ENCODE measurements at places on chromosomes 5 and 9.

DNA sequence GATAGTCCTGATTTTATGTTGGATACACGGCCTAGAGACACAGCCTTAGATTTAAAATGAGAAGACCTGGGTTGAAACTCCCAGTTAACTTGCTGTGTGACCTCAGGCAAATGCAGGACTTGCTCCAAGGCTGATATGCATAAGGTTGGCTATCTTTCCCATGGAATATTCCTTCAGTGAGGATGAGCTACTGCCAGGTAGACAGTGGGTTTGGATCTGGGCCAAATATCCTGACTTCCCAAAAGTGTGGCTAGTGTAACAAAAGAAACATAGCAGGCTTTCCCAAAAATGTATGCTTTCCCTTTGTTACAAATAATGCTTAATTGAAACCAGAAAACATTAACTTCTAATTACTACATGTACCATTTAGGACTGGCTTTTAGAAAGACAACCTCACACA is 697 bp upstream of the XPA start:
- DNase-seq, result no peak
- H3K4me1 ChIP-seq, result peaks cover 54% of the 10 kb centered on the region
- H3K27me3 ChIP-seq, result no peaks in the 10 kb centered on the region
- H3K4me3 ChIP-seq, result peak overlapping the region; percentile 85

GRCh38 chr9:110133608-110134210 is 74.2 kb downstream of the C9orf152 start:
- H3K27ac ChIP-seq, result no peak overlapping the region
- peaks cover 30% of the 10 kb centered on the region for H3K36me3 ChIP-seq

- no peaks in the 10 kb centered on the region for H3K4me1 ChIP-seq
- no peaks in the 10 kb centered on the region for H3K27me3 ChIP-seq
- H3K36me3 ChIP-seq, result no peaks in the 10 kb centered on the region
- no peak overlapping the region for H3K27ac ChIP-seq
- no peak for DNase-seq
Observed at GRCh38 chr5:178349075-178349511, 116.5 kb upstream of the PHYKPL start.

GRCh38 chr9:89494199-89494598 is 3.7 kb downstream of the SEMA4D start:
- peak overlapping the region; percentile 94 for H3K4me3 ChIP-seq
- no peak for DNase-seq
- H3K27me3 ChIP-seq, result no peaks in the 10 kb centered on the region

DNA sequence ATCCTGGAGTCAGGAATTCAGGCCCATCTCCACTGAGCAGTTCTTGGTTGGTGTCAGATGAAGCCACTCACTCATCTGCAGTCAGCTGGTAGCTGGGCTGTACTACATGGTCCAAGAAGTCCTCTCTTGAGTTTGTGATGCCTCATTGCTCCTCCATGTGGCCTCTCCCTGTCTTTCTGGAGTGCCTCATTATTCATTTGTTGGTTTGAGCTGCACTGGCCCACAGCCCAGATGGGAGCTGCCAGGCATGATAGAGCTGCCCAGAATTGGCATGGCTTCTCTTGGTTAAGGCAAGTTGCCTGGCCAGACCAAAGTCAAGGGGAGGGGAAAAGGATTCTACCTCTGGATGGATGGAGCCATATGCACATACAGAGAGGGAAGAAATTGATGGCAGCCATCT is 8.0 kb downstream of the PTCD2 start:
- H3K4me1 ChIP-seq, result peaks cover 8% of the 10 kb centered on the region
- H3K27me3 ChIP-seq, result no peaks in the 10 kb centered on the region
- peaks cover 41% of the 10 kb centered on the region for H3K36me3 ChIP-seq
- H3K4me3 ChIP-seq, result no peak overlapping the region
- DNase-seq, result no peak
- no peak overlapping the region for H3K27ac ChIP-seq

- H3K27me3 ChIP-seq, result peaks cover 4% of the 10 kb centered on the region
- DNase-seq, result no peak
Observed at GRCh38 chr9:71323357-71323756, 201.9 kb upstream of the TRPM3 start.

DNA sequence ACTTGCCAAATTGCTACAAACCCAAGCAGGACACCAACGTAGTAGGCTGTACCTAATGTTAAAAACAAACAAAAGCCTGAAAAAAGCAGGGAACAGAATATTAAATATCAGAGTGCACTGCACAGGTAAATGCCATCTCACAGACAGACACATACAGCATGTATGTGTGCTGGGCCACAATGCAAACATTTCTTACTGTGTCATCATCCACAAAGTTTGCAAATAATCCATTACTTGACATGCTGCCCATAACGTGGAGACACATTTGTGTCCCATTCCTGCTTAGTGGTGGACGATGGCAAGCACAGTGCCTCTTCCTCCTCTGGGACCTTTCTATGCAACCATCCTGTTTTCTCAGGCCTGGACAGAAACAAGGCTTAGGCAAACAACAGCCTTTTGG is 44.7 kb downstream of the GOLM1 start:
- H3K4me3 ChIP-seq, result no peak overlapping the region
- no peak for DNase-seq
- no peaks in the 10 kb centered on the region for H3K4me1 ChIP-seq
- H3K36me3 ChIP-seq, result no peaks in the 10 kb centered on the region
- no peak overlapping the region for H3K27ac ChIP-seq
- H3K27me3 ChIP-seq, result no peaks in the 10 kb centered on the region

DNA sequence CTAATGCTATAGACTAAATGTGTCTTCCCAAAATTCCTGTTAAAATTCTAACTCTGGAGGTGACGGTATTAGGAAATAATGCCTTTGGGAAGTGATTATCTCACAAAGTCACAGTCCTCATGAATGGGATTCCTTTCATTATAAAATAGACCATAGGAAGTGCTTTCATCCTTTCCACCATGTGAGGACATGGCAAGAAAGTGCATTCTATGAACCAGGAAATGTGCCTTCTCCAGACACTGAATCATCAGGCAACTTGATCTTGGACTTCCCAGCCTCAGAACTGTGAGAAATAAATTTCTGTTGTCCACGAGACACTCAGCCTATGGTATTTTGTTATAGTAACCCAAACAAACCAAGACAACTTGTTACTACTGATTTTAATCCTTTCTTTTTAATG is 582.4 kb upstream of the C9orf72 start:
- H3K27me3 ChIP-seq, result no peaks in the 10 kb centered on the region
- H3K4me1 ChIP-seq, result no peaks in the 10 kb centered on the region
- H3K36me3 ChIP-seq, result no peaks in the 10 kb centered on the region
- DNase-seq, result no peak

- peak; percentile 30 for DNase-seq
- H3K27ac ChIP-seq, result peak overlapping the region; percentile 89
- H3K4me3 ChIP-seq, result peak overlapping the region; percentile 93
- H3K36me3 ChIP-seq, result peaks cover 50% of the 10 kb centered on the region
Observed at GRCh38 chr5:7869474-7870136, 657 bp downstream of the MTRR start.

GRCh38 chr5:7274203-7274602 is 121.7 kb upstream of the ADCY2 start:
- H3K4me1 ChIP-seq, result no peaks in the 10 kb centered on the region
- no peaks in the 10 kb centered on the region for H3K36me3 ChIP-seq
- H3K27me3 ChIP-seq, result no peaks in the 10 kb centered on the region
- H3K27ac ChIP-seq, result no peak overlapping the region

GRCh38 chr9:24698881-24699518 is 153.3 kb upstream of the IZUMO3 start:
- H3K4me3 ChIP-seq, result no peak overlapping the region
- no peaks in the 10 kb centered on the region for H3K27me3 ChIP-seq
- H3K36me3 ChIP-seq, result no peaks in the 10 kb centered on the region
- no peaks in the 10 kb centered on the region for H3K4me1 ChIP-seq
- no peak overlapping the region for H3K27ac ChIP-seq
- DNase-seq, result no peak

DNA sequence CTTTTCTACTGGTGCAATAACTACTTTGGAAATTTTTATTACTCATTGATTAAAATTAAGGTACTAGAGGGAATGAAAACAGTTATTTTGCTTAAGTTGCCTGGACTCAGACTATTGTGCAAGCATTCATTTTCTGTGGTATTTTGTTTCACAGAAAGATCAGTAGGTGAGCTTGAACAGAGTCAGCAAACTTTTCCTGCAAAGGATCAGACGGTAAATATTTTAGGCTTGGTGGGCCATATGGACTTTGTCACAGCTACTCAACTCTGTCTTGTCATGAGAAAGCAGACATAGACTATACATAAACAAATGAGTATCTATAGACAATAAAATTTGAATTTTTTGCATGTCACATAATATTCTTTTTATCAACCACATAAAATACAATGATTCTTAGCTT is 1036.4 kb downstream of the NR2F1-AS1 start:
- no peaks in the 10 kb centered on the region for H3K36me3 ChIP-seq
- DNase-seq, result no peak
- H3K27ac ChIP-seq, result no peak overlapping the region
- H3K27me3 ChIP-seq, result no peaks in the 10 kb centered on the region

DNA sequence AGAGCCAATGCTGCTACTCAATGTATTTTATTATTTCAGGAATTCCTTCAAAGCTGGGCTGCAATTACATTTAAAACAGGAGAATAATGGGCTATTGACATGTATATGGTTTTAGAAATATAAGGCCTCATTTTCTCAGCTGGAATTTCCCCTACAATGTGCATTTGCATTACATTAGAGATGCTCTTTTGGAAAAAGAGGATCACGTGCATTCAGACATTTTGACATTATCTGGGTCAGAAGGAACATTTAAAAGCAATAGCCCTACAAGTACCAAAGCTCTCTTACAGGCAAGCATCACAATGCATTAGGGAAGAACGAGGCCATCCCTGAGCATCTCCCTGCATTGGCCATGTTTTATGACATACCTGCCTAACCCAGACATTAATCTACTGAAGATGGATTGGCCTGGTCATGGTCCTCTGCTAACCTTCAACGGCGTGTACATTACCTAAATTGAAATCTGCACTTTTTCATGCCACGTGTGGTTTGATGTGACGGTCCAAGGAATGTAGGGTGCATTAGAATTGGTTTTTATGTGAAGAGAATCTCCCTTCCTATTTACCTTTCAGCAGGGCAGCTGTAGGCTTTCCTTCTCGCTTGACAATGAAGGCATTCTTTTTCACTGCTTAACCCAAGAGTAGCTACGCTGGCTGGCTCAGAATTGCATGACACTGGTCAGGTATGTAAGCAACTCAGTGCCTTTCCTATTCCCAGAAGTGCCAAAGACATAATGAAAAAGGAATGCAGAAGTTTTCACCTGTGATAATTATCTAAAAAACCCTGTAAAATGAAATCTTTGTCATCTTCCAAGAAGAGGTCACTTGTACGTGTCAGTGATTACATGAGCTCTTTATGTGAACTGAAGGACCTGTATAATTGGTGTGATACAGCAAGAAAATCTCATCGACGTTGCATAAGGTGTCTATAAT is 212.3 kb upstream of the MPDZ start:
- H3K27me3 ChIP-seq, result no peaks in the 10 kb centered on the region
- H3K36me3 ChIP-seq, result no peaks in the 10 kb centered on the region
- no peaks in the 10 kb centered on the region for H3K4me1 ChIP-seq
- H3K4me3 ChIP-seq, result no peak overlapping the region
- no peak for DNase-seq
